CD4-positive, alpha-beta T cell treated with Interferon gamma for 1 hour (primary cell): ENCODE measurements at places on chromosomes 1 and 21.

GRCh38 chr1:82858031-82858430 lies 1057.3 kb downstream of the ADGRL2 start:
- DNase-seq, result no peak

- no peak for DNase-seq
Measured at GRCh38 chr1:108000620-108001111, 35.7 kb upstream of the VAV3 start.

- DNase-seq, result no peak
Measured at GRCh38 chr1:8040586-8040985, 14.5 kb upstream of the ERRFI1 start.

- DNase-seq, result no peak
Measured at GRCh38 chr1:187819086-187819485, 990.3 kb downstream of the PLA2G4A start.
